T-helper 1 cell (primary cell): ENCODE measurements at places on chromosomes 5 and 9.

DNA sequence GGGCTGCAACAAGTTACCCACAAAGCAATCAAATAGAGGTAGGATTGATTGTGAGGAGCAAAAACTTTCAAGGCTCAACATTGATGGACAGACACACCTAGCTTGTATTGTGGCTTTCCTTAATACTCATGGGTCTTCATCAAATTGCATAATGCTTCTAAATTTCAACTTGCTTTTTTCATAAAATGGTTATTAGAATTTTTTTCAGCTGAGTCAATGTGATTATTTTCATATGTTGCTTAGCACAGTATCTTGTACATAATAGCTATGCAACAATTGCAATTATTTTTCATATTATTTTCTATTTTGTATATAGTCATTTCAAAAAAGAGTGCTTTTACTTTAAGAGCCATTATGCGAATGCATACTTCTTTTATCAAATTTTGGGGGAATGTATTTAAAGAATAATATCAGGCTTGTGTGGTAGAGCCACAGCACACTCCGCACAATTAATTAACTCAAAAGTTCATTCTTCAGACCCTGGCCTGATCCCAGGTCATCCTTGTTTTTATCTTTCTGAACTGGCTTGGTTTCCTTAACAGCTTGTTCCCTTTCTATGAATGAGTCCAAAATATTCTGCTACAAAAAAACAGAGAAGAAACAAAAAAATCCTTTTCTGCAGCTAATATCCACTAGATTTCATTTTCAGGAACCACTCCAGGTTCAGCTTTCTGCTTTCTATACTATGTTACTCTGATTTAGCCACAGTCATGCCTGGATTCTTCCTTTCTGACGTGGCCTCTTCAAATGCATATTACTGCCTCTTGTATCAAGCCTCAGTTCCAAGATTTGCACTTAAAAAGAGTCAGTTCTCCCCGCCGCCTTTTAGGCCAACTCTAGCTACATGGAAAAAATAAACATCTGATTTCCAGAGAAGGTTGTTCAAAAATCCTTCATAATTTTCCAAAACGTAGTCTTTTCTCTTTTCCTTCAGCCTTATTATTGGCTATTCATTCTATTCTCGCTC, 45.3 kb upstream of the CDH9 start:
- DNase-seq = no peak

DNA sequence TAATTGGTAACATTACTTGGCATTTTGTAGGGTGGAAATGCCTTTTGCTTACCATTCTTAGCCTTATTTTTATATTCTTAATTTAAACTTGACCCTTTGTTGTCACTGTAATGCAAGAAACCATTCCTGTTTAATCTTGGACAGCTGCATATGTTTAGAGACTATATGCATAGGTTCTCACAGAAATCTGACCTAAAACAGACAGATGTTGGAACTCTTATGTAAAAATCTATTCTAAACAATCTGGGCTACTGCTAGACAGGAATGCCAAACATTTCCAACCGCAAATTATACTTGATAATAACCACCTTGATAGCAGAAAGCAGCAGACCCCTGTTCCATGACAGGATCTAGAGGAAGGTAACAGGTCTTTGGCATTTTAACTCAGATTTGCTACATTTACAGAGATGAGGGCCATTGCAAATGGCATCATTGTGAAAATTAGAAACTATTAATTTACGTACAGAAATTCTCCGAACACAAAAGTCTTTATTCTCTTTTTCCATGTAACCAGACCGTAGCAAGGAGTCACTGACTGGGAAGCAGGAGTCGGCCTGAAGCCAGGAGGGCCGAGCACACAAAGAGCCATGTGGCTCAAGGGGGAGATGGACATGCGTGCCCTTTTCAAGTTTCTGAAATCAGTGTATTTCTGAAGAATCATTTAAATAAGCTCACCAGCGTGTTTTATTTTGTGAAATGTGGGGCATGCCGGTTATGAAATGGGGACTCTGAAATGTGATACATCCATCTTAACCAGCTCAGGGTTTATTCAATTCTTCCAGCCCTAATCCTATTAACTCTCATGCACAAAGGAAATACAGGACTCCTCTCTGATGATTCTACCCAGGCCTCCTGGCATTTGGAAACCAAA, 139.3 kb downstream of the AOPEP start:
- no peak for DNase-seq

DNA sequence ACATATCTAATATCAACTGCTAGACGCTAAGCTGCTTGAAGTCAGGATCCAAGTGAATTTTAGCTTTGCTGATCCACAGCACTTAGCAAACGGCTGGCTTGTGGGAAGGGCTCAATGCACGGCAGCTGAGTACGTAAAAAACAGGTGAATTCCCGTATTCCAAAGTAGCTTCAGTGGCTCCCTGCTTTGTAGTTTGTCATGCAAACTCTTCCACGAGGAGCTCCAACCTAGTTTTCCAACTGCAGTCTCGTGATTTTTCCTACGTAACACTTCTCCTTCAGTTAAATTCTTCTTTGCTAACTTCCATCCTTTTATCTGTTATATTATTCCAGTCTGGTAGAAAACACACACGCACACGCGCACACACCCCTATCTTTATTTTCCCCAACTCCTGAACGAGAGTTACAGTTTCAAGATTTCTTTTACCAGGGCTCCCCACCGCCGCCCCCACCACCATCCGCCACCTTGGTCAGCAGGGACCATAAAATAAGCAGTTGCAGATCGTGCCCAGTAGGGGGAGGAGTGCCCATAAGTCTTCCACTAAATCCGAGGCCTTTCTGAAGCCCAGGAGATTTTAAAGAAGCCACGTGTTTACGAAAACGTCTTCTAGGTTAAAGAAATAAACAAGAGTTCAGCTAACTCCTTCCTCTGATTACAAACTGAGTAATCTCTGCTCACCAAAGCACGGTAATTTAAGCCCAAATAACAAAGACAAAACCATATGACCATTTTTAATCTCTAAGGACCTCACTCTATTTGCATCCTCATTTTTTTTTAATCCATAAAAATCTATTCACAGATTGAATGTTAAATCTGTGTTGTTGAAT, 34.8 kb upstream of the TRIO start:
- DNase-seq = peak; percentile 1

DNA sequence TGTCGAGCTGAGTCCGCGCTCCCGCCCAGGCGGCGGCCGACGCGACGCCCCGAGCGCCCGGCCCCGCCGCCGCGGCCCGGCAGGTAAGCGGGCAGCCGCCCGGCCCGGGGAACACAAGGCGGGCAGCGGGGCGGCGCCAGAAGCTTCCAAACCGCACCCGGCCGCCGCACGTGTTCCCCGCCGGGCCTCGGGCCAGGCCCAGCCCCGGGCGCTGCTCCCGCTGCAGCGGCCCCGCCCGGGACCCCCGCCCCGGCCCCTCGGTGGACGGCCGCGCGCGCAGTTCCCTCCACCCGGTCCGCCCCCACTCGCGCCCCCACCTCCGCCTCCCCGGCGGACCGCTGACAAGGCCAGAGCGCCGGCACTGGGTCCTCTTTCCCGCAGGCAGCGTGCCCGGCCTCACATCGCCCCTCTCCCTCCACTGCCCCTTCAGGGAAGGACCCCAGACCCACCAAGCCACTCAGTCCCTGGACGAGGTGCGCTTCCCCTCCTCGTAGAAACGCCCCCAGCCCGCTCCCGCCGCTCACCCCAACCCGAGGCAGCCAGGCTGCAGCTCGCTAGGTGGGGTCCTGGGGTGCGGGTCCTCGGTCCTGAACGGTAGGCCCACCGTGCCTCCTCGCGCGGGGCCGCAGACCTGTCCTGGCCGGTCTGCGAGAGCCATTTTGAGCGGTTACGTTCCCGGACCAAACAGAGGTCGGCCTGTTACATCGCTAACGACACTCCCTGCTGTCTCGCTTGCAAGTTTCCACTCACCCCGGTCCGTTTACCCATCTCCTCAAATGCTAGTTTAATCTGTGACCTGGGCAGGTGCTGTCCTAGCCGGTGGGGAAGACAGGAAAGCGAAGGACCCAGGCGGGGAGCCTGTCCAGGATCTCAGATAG, 475 bp downstream of the WDR5 start:
- no peak for DNase-seq

- no peak for DNase-seq
Measured at GRCh38 chr9:7185612-7186011, 427.8 kb downstream of the KDM4C start.

DNA sequence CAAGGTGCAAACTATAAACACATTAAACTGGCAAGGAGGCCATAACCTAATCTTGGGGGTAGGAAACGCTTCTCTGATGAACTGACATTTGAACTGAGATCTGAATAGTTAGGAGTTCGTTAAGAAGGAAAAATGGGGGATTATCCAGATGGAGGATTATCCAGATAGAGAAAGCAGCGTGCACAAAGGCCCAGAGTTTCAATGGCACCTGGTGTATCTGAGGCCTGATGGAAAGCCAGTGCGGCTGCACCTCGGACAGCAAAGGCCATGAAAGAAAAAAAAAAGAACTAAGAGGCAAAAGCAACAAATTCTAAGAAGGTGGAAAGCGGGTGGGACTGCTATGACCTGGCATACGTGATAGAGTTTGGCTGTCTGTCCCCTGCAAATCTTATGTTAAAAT, 13.0 kb upstream of the CTNNAL1 start:
- DNase-seq = no peak

- DNase-seq = no peak
Measured at GRCh38 chr9:72396247-72397091, 31.5 kb upstream of the ZFAND5 start.

DNA sequence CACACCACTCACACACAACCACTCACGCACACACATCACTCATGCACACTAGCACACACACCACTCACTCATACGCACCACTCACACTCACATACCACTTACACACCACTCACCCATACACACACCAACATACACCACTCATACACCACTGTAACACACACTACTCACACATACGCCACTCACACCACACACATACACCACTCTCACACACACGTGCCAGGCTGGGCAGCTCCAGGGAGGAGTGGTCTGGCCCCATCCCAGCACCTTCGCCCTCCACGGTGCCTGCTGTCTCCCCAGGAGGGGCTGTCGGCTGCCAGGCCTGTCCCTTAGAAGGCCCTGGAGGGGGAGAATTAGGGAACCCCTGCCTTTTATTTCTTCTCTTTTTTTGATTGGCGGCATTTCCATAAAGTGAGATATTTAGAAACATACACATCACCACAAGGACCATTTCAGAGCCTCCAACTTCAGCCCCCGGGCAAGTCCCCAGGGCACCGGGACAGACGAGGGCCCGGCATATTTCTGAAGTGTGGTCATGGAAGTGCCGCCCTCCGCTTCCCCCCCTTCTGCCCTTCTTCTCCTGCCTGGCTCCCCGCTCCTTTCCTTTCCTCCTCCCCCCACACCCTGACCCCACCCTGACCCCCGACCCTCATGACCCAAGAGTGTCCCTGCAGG, 6.3 kb upstream of the ASB6 start:
- DNase-seq = no peak

GRCh38 chr9:36882594-36882993, 151.5 kb downstream of the PAX5 start:
- no peak for DNase-seq

GRCh38 chr5:65102976-65103711, 334.4 kb downstream of the CWC27 start:
- DNase-seq = peak; percentile 32

- DNase-seq = no peak
Measured at GRCh38 chr9:16950051-16950450, 79.6 kb upstream of the BNC2 start.

DNA sequence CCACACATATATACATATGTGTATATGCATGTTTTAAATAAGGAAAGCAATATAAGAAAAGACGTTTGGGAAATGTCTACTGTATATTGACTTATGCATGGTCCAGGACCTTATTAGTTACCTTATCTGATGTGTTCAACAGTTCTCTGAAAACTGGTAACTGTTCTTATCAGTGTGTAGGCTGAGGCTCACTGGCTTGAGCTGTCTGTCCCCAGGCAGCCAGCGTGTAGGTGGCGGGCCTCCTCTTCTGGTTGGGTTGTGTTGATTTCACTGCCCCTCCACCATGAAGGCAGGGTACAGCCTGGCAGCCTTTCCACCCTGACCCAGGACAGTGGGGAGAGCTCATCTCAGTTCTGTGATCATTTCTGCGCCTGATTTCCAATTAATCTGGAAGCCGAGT, 38.7 kb upstream of the SEMA4D start:
- no peak for DNase-seq

DNA sequence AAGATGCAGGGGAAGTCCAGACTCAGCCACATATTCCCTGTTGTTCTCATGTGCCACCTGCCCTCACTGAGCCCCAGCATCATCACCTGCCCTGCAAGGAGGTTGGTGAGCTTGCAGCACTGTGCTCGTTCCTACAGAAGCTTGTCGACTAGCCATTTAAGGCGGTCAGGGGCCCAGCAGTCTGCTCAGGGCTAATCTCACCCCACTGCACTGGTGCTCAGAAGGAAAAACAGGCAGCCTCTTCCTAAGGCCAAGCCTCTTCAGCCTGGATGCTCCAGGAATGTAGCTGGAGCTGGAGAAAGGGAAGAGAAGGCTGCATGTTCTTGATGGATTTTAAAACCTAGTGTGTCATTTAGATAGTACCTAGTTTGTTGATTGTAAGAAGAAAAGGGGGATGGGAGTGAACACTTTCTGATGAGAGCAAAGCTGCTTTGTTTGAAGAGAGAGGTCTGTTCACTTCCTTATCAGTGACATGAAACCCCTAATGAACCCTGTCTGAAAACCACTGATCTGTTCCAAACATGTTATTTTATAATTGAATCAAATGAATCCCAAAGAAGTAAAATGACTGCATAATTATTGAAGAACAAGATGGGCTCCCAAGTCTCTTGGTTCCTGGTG, 10.6 kb upstream of the ASPN start:
- DNase-seq = no peak

DNA sequence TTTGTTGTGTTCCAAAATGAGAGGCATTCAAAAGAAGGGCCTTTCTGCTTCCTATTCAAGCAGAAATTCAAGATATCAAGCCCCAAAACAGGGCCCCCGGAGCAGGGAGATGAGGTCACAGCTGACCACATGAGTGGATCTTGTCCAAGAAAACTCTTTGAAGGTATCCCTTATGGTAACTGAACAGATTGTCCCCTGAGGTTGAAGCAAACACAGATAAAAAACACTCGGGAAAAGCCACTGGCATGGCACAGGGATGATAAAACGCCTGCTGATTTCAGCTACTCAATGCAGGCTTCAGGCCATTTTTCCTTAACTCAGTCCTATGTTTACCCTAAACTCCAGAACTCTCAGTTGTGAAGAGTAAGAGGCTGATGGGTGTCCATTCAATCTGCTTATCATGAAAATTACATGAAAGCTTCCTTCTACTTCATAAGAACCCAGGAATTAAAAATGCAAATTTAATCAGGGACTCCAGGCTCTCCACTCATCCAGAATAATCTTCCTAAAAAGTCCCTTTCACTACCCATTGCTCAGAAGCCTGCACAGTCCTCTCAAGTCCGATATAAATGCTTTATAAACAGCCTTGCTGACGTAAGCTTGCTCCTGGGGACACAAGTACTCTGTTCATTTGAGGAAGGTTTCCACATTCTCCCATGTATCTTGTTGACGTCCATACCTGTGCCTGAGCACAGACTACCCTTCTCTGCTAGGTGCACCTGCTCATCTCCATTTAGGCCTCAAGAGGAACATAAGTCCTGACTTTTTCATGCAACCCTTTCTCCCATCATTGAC, 35.9 kb upstream of the SLC1A3 start:
- DNase-seq = no peak

- DNase-seq = peak; percentile 25
Measured at GRCh38 chr9:33623658-33624586, 99.9 kb downstream of the ANKRD18B start.

GRCh38 chr9:14512942-14513341, 180.3 kb downstream of the ZDHHC21 start:
- DNase-seq = no peak

- DNase-seq = no peak
Measured at GRCh38 chr5:83058726-83059125, 18.5 kb downstream of the TMEM167A start.
